Thoracic aorta (tissue), 2 donors: ENCODE measurements at places on chromosomes 1 and 21.

- no peak for DNase-seq
These were observed 76.3 kb upstream of the KLHDC7A start for GRCh38 chr1:18404460-18404859.

DNA sequence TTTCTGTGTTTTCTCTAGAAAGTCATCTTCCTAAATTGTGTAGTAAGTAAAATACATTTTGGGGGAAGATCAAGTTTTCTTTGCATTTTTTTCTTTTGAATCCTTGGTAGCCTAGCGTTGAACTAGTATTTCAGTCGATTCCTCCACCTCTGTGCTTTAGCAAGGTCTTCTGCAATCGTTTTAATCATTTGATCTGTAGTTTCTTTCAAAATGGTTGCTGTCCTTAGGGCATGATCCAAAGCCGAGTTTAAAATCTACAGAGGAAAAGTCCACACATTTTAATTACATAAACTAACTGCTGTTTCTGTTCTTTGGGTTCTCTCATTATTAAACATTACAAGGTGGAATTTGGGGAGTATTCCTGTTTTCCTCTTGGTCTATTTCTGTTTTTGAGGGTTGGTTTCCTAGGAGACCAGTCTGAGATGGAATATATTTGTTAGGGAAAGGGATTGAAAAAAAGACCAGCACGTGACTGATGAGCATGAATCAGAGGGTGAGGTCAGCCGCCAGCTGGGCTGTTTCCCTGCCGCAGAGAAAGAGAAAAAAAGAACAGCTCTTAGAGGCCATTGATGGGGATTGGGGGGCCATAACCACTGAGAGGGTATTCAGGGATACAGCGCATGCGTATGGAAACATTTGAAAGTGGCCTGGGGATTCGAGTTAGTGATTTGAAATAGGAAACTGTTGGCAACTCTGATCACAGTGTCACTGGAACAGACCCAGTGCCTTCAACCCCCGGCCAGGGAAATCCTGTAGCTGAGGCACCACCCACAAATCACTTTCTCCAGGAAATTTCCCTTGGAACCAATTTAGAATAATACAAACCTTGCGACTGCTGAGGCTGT is 40.6 kb downstream of the AKNAD1 start:
- peak; percentile 19 for DNase-seq

DNA sequence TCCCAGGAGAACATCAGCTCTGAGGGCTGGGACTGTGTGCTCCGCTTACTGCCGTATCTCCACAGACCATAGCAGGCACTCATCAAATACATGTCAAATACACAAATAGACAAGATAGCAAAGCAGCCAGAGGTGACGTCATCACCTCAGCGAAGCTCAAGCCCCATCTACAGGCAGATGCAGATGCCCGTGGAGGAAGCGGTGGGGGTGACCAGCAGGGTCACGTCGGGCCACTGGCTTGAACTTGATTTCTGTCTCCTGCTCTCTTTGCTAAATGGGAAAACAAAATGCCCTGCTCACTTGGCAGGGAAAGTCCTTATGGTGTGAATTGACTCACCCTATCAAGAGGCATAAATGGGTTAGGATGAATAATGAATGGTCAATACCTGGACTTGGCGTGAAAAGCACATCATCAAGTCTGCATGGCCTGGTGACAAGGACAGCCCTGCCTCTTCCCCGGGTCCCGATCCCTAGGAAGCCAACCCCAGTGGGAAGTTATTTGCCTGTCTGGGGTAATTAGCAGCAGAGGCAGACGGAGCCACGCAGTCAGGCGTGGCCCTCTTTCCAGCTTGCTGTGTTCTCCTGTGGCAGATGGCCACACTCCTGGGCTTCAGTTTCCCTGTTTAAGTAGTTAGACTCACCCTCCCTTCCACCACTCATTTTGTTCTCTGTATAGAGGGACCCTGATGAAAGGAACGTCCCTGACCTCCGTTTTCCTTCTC is 536.0 kb downstream of the NPHP4 start:
- DNase-seq = no peak

- no peak for DNase-seq
These were observed 43.0 kb downstream of the ATF3 start for GRCh38 chr1:212651521-212651920.

DNA sequence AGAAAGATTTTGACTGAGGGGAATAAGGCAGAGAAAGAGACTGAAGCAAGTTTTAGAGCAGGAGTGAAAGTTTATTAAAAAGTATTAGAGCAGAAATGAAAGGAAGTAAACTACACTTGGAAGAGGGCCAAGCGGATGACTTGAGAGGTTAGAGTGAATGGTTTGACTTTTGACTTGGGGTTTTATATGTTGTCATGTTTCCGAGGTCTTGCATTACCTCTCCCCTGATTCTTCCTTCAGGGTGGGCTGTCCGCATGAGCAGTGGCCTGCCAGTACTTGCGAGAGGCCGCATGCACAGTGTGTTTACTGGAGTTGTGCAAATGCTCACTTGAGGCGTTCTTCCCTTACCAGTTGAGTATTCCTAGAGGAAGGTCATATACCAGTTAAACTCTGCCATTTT is 13.0 kb upstream of the DENND2D start:
- no peak for DNase-seq

DNA sequence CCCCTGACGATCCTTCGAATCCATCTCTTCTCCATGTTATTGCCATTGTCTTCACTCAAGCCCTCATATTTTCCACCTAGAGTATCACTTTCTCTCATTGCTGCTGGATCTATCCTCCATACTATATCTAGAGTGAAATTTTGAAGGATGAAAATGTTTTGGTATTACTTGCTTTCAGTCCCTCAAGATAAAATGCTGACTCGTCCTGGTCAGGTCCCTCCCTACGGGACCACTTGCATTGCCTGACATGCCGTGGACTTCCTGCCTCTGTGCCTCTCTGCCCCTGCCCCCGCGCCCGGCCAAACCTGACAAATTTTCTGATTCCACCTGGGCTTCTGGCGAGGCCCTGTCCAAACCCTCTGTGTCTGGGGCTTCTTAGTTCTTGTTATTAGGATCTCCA is 23.6 kb downstream of the SPATA46 start:
- DNase-seq = no peak

- DNase-seq = no peak
These were observed 57.2 kb downstream of the CENPF start for GRCh38 chr1:214660190-214660589.

GRCh38 chr1:52659356-52659755 is 26.4 kb downstream of the SHISAL2A start:
- DNase-seq = no peak

- DNase-seq = no peak
These were observed 706 bp downstream of the C21orf91 start for GRCh38 chr21:17818186-17819113.

DNA sequence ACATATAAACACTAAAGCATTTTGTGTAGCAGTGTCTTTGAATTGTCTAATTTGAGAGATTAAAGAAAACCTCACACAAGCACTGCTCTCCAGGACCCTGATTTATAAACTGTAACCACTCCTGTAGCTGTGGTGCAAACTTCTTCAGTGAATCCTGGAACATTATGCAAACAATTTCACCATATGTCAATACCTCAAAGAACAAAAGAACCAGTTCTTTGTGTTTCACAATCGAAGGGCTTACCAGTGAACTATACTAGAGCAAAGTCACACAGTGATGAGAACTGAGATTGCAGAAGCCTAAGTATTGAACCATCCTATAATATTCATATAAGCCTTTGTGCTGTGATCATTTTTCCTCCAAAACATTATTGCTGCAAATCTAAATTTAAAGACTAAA is 21.5 kb downstream of the DPH5 start:
- no peak for DNase-seq

DNA sequence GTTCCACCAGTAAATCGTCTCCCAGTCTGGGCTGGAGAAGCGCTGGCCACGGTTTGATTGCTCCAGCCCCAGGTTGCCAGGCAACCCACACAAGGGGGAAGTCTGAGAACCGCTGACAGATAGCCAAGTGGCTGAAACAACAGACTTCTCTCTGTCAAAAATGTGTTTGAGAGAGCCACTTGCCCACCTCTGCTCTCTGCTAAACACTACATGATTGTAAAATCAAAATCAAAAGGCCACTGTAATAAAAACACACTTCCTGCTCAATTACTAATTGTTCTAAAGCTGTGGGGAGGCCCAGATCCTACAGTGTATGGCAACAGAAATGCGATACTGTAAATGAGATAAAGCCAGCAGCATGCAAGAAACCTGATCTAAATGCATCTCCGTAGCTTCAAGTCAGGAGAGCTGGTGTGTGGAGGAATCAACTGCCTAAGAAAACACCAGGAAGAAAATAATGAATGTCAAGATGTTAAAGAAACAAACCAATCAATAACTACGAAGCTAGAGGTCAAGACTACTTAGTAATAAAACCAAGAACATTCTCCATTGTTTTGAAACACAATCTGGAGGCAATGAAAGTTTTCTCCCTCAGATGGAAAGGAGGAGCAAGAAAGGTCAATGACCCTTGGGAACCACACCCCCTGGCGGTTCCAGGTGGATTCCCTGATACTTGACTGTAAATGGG is 121.2 kb downstream of the SLC45A1 start:
- DNase-seq = peak; percentile 49

DNA sequence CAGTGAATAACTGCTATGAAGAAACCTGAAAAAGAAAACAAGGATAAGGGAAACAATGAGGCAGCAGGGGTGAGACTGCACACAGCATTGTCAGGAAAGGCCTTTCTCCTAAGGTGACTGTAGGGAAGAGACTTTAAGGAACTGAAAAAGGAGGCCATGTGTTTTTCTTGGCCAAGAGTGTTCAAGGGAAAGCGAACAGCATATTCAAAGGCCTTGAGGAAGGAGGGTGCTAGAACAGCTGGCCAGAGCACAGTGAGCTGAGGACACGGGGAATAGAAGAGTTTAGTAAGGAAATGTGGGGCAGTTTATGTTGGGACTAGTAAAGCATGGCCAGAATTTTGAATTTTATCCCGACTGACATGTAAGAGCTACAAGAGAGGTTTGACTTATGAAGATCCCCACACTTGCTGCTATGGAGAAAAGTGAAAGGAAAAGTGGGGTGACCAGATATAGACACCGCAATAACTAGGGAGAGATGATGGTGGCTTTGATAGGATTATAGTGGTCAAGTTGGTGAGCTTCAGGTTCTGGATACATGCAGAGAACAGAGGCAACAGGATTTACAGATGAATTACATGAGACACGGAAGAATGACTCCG is 1.4 kb downstream of the RWDD2B start:
- no peak for DNase-seq

DNA sequence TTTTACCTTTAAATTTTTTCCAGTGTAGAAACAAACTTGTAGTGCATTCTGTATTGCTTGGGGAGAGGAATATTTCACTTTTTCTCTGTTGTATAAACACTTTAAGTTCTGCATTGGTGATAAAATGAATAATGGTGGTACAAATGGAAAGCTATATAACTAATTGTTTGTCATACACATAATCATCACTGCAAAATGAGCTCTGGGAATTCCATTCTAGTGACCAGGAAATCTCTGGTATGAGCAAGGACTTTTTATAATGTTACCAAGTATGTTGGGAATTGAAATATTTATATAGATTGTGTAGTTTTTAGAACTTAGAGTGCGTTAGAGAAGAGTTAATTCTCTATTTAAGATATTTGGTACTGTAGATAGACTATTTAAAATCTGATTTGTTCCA is 5.0 kb upstream of the FMN2 start:
- DNase-seq = no peak

DNA sequence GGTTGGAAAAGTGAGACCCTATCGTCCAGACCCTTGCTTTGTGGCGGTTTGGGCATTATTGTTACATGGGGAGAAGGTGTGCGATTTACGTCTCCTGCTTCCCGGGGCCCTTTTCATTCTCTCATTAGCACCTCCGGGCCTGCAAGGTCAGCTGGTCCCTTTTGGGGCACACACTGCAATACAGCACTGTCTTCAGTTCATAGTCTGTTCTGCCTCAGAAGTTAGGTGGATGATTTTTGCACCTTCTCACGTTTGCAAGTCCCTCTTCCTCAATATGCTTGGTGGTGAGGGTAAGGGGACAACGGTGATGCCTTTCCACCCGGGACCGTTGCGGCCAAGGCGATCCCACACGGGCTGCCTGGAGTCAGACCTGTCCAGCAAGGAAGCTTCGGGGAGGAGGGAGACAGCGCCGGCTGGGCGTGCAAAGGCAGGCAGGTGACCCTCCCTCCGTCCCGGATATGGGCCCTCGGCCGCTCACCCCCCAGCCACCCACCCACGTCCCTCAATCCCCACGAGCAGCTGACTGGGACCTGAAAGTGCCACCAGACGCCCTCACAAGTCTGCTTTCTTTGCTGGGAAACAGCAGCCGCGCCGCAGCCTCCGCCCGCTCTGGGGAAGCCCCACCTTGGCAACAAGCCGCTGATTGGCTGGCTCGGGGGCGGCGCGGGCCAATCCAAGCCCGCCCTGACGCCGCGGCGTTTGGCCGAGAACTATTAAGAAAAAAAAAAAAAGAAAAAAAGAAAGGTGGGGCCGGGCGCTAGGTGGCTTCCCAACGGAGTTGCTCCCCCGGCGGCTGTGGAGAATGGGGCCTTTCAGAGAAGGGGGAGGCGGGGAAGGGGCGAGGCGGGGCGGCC is 21.7 kb downstream of the BTG2 start:
- no peak for DNase-seq

DNA sequence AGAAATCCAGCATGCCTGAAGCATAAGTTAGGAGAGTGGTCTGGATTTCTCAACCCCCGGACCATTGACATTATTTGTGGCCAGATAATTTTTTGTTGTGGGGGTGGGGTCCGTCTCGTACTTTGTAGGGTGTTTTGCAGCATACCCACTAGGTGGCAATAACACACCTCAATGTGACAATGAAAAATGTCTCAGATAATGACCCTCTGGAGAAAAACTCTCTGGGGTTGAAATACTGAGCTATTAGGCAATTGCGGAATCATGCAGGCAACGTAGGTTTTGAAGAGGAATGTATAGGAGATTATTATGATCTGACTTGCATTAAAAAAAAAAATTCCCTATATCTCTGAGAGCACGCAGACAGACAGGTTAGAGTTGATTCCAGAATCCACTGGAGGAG is 25.3 kb upstream of the RRP15 start:
- no peak for DNase-seq

GRCh38 chr1:208538587-208538986 is 294.4 kb upstream of the PLXNA2 start:
- no peak for DNase-seq

DNA sequence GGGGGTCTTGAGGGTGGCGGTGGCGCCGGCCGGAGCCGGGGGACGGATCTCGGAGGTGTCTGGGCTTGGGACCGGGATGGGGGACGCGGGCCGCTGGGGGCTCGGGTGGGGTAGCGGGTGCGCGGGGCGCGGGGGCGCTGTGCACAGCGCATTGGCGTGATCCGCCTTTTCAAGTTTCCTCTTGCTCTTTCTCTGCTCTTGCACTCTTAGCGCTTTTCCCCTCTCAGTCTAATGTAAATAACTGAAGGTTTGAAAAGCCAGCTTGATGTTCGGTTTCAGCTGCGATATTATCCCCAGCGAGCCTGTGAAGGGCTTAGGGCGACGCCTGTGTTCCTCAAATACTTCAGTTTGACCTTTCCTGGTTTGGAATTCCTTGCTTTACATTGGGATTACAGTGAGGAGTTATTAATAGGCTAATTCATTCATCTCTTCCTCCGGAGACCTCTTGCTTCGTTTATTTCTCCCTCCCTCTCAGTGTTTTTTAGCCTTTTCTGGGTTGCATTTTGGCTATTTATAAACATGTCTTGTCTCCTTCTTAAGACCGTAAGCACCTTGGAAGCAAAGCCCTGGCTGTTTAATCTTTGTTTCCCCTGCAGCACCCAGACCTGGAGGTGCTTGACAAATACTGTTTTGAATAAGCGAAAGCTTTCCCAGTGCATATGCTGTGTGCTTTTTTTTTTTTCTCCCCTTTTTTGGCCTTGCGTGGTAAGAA is 693 bp downstream of the RAB4A start:
- no peak for DNase-seq
